NCI-H526 treated with DMSO at 0.1 percent for 48 hours (cell line): ENCODE measurements at places on chromosomes 16 and 17.

DNA sequence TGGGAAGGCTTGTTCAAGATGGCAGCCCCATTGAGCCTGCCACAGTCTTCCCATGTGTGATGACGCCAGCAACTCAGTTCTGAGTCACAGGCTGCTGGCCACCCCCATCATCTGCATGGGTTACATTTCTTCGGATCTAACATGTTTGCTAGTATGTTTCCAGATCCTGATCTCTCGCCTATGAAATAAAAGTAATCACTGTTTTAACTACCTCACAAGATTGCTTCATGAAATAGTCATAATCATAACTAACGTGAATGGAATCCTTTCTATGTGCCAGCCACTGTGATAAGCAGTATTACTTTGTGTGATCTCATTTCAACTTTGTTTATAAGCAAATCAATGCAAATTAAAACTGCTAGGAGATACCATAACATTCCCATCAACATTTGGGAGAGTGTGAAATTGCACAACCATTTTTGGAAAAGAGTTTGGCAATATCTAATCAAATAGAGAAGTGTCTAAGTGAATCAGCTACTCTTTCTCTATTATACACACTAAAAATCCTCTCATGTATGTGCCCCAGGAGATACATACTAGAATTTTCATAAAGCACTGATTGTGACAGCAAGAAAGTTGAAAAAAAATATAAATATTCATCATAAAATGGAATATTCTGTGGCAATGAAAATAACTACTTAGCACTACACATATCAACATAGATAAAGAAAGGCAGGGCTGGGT, 300.2 kb upstream of the IRX5 start:
- no peak for DNase-seq

DNA sequence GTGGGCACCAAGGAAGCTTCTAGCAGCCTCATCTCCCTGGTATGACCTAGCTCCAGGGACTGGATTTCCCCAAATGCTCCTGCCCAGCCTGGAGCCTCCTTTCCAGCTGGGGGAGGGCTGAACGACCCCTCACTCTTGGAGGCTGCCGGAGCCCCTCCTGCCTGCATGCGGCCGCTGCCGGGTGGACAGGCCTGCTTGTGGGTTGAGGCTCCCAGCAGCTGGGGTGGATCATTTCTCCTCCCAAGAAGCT, 213.6 kb downstream of the SEC14L1 start:
- no peak for DNase-seq

GRCh38 chr17:50935221-50935995, 69.3 kb upstream of the TOB1 start:
- DNase-seq, result no peak

- no peak for DNase-seq
Measured at GRCh38 chr17:39097150-39097519, 54.3 kb downstream of the PLXDC1 start.

DNA sequence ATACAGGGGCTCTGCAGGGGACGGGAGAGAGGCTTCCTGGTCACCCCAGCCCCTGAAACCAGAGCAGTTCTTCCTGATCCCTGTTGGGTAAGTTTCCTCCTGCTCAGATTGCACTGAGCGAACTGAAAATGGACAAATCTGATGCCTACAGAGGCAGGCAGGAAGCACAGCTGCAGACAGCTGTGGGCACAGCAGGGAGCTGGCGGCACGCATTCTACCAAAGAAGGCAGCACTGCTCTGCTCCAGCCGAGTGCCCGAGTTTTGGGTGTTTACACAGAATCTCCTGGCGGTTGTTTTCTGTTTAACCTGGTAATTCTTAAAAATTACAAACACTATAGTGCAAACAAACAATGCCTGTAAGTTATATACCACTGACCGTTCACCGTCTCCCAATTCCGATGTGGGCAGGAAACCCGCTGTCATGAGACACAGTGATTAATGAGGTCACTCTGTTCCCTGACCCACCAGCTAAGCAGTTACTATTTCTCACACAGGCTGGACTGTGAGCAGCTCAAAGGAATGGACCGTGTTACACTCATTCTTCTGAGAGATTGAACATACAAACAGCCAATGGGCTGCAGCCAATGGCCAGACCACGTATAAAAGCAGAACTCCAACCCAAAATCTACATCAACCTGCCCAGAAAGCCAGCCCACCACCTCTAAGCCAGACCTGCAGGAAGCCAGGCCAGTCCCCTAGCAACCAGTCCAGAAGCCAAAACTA, 25.5 kb downstream of the NSMCE1 start:
- no peak for DNase-seq

DNA sequence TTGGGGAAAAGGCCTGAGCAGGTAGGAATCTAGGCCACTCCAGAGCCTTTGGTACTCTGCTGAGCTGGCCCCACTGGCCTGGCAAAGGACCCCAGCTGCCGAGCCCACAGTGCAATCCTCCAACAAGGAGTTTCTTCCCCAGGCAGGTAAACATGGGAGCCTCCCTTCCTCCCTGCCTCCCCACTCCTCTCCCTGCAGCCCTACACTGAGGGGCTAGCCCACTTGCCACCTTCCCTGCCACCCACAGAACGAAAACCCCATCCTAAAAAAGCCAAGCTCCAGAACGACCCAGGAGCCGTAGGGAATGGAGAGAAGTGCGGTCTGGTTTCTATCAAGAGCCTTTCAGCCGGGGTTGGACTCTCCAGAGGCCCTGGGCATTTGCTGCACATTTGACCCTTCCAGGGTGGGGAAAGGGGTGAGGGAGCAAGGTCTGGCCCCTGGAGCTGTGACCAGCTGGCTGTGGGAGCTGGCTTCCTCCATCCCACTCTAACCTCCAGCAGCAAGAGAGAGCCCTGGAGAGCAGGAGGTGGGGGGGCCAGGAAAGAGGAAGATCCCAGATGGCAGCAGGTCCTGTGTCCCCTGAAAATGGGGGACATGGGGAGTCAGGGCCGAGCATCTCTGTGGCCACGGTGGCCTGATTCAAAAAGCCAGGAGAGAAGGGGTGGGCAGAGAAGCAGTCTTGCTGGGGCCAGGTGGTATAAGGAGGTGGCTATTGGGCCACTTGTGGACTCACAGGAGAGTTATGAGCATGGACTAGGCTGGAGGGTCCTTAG, 1.3 kb downstream of the HID1 start:
- DNase-seq, result no peak

GRCh38 chr17:39221572-39221971, 4.2 kb downstream of the STAC2 start:
- no peak for DNase-seq

DNA sequence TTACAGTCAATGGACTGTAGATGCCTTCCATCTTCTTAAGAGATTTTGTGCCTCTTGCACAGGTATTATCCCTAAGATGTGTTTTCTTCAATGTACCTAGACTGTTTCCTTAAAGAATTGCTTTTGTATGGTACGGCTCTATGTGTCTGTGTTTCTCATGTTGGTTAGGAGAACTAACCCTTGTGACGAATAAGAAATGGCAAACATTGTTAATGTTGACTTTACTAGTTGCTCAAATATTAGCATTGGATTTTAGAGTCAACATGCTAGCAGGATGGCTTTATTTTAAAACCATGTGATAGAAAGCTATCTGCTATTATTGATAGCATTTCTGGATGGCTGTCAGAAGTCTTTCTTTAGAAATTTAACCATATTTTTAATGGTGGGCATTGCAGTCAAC, 34.5 kb downstream of the WWOX start:
- no peak for DNase-seq

DNA sequence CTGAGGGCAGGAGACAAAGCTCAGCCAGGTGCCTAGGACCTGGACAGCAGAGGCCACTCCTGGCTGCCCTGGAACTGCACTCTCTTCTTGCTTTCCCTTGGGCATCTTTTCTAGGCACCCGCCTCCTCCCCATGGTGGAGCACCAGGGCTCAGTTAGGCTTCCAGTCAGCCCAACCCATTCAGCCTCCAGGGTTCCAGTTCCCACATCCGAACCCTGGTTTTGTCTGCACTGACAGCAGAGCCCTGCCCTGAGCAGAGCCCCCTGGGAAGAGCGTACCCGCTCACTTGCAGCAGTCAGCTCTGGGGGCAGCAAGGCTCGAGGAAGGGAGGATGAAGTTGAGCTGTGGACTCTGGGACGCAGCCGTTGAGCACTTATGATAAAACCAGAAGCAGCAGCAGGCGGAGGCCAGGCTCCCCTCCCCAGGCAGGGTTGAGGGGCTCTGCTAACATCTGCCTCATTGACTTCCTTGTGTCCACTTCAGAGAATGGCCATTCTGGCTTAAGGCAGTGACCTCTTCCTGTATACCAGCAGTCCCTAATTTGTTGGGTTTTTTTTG, 213.2 kb downstream of the NTN1 start:
- no peak for DNase-seq
